Left ventricle myocardium inferior (tissue), 1 donor: ENCODE measurements at places on chromosomes 13 and 19. TPM values are rescaled to one million over a fixed set of nuclear protein-coding genes. Genes with fewer than 3 reads are reported as not detected.

TGDS gene
- total RNA-seq, result 3.7 TPM

DNA sequence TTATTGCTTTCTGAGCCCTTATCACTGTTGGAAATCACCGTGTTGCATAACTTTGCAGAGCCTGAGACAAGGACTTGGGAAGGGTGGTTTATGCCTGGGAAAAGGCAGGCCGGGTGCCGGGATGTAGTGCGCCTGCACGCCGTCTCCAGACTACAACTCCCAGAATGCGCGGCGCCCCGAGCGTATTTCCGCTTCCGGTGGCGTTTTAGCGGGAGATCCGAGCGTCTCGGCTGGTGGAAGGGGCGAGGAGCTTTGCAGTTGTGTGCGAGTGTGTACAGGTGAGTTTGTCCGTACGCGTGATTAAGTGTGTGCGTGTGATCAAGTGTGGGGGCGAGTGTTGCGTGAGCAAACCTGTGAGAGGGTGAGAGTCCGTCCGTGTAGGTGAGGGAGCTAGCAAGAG is 75.4 kb downstream of the PEG3 start:
- H3K27me3 ChIP-seq, result no peaks in the 10 kb centered on the region
- no peak overlapping the region for H3K27ac ChIP-seq
- no peaks in the 10 kb centered on the region for H3K36me3 ChIP-seq
- DNase-seq, result peak; percentile 74
- peaks cover 7% of the 10 kb centered on the region for H3K4me1 ChIP-seq

- no peak overlapping the region for H3K27ac ChIP-seq
- H3K36me3 ChIP-seq, result no peaks in the 10 kb centered on the region
- peaks cover 6% of the 10 kb centered on the region for H3K27me3 ChIP-seq
- no peak for DNase-seq
- H3K4me1 ChIP-seq, result no peaks in the 10 kb centered on the region
- H3K4me3 ChIP-seq, result no peak overlapping the region
These were observed 82.5 kb downstream of the AKAP11 start for GRCh38 chr13:42354241-42355091.

DNA sequence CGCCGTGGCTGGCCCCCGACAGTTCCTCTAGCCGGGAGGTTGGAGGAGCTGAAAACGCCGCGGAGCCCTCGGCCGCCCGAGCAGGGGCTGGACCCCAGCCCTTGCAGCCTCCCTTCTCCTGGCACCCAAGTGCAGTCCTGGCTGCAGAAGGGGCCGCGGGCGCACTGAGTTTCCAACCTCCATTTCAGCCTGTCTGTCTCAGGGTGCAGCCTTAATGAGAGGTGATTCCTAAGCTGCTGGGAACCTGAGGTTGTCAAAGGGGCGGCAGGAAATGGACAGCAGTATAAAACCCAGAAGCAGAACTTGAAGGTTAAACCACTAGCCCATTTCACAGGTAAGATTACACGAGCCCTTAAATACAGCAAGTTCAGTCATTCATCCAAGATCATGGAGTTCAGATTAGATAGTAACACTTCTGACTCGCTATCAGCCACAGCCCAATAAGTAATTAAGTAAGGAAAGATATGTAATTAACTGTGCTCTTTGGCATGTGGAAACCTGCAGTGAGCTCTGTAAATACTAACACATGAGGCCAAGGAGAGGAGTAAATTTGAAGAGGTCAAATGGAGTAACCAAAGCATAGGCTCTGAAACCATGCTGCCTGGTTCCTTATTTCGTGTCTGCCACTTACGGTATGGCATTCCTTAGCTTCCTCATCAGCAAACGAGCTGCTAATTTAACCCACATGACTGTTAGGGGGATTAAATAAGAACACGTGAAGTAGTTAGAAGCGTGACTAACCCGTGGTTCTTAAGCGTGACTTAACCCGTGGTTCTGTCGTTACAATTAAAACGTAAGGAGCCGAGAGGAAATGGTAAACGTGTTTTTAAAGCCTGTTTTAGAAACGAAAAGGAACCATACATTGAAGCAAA is 686 bp downstream of the SETDB2 start:
- peak overlapping the region; percentile 83 for H3K4me3 ChIP-seq
- H3K27me3 ChIP-seq, result no peaks in the 10 kb centered on the region
- peak overlapping the region; percentile 96 for H3K27ac ChIP-seq

GRCh38 chr19:23095418-23095817 is 21.4 kb upstream of the ZNF730 start:
- no peaks in the 10 kb centered on the region for H3K4me1 ChIP-seq
- no peak overlapping the region for H3K27ac ChIP-seq
- DNase-seq, result no peak
- no peaks in the 10 kb centered on the region for H3K36me3 ChIP-seq
- H3K4me3 ChIP-seq, result no peak overlapping the region

GRCh38 chr13:41956272-41956671 is 4.6 kb downstream of the VWA8 start:
- no peaks in the 10 kb centered on the region for H3K36me3 ChIP-seq
- no peak for DNase-seq
- H3K4me1 ChIP-seq, result peaks cover 78% of the 10 kb centered on the region
- H3K27me3 ChIP-seq, result no peaks in the 10 kb centered on the region
- H3K4me3 ChIP-seq, result no peak overlapping the region
- H3K27ac ChIP-seq, result no peak overlapping the region

DNA sequence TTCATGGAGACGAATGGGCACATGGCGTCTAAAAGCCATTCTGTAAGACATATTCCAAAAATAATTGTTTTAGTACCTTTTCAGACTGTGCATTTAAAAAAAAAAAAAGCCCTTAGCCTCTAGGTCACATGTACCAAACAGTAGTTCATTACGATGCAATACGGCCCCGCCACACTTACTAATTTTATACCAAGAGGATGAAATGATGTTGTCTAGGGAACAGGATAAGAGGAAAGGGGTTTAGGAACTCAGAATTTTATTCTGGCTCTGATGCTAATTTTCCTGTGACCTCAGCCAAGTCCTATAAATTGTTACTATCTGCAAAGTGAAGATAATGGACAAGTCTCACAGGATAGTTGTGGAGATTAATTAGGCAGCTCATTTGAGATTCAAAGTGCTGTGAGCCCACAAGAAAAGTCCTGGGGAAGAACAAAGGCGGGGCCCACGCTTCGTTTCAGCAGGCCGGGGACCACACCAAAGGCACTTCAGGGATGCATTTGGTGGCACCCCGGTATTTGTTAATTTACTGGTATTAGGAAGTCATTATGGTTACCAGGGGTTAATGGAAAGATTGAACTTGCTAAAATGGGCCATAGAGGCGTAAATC is 511.1 kb downstream of the IRS2 start:
- H3K4me3 ChIP-seq, result no peak overlapping the region
- no peak for DNase-seq
- H3K27me3 ChIP-seq, result no peaks in the 10 kb centered on the region
- no peak overlapping the region for H3K27ac ChIP-seq
- peaks cover 10% of the 10 kb centered on the region for H3K4me1 ChIP-seq

ENOX1 gene
- 0.60 TPM for total RNA-seq

DNA sequence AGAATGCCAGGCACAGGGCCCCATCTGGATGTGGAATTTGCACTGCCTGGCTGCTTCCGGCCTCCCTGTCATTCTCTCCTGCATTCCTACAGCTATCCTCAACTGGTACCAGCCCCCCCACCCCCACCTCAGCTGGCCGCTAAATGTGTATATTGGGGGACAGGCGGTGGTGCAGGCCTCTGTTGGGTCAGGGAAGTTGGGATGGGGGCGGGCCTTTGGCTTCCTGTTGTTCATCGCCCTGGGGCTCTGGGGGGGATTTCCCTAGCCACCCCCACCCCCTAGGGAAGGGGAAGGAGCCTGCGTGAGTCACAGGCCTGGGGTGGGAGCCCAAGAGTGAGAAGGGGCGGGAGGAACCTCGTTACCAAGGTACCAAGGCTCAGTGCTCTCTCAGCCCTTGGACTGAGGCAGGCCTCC is 10.6 kb downstream of the POU2F2 start:
- H3K27me3 ChIP-seq, result peaks cover 44% of the 10 kb centered on the region
- H3K27ac ChIP-seq, result no peak overlapping the region
- H3K4me3 ChIP-seq, result no peak overlapping the region
- DNase-seq, result peak; percentile 53
- no peaks in the 10 kb centered on the region for H3K4me1 ChIP-seq
- H3K36me3 ChIP-seq, result no peaks in the 10 kb centered on the region

DNA sequence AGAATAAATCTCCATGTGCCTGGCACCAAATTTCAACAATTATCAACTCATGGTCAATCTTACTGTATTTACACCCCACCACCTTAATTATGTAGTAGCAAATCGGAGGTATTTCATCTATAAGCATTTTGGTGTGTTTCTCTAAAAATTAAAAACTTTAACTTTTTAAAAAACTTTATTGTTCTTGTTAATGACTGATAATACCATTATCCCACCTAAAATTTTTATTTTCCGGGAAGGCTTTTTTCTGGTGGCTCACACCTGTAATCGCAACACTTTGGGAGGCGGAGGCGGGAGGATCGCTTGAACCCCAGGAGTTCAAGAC is 453 bp upstream of the PDCD2L start:
- peak overlapping the region; percentile 60 for H3K27ac ChIP-seq
- H3K4me3 ChIP-seq, result peak overlapping the region; percentile 98
- peaks cover 26% of the 10 kb centered on the region for H3K36me3 ChIP-seq
- H3K4me1 ChIP-seq, result peaks cover 16% of the 10 kb centered on the region

GRCh38 chr19:37468961-37469777 is at the start of gene ZNF570:
TSS of gene ZNF570 (plus strand) at chr19:37469356. CDS start at chr19:37470355, 999 bp downstream.
- peak within 1 kb of the TSS; percentile 89 for H3K4me3 ChIP-seq
- DNase-seq, result peak; percentile 91
- peaks cover 40% of the 10 kb centered on the region for H3K36me3 ChIP-seq
- peak within 1 kb of the TSS; percentile 98 for H3K27ac ChIP-seq
- H3K27me3 ChIP-seq, result no peaks in the 10 kb centered on the region

DNA sequence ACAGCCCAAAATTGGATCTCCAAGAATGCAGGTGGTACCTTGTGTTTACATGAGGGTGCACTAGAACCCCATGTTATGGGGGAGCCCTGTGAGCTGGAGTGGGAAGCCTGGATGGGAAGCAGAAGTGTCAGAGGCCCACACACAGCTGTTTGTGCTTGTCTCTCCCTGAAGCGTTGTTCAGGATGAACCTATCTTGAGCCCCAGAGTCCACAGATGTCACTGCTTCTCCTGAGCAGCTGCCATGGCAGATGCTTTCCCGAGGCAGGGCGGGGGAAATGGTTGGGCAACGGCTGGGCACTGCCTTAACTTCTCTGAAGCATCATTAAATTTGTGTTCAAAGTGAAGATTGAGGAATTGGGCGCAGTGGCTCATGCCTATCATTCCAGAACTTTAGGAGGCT is 17.1 kb upstream of the CHST8 start:
- DNase-seq, result no peak
- peaks cover 50% of the 10 kb centered on the region for H3K27me3 ChIP-seq
- H3K4me1 ChIP-seq, result no peaks in the 10 kb centered on the region
- no peak overlapping the region for H3K27ac ChIP-seq
- no peaks in the 10 kb centered on the region for H3K36me3 ChIP-seq

DNA sequence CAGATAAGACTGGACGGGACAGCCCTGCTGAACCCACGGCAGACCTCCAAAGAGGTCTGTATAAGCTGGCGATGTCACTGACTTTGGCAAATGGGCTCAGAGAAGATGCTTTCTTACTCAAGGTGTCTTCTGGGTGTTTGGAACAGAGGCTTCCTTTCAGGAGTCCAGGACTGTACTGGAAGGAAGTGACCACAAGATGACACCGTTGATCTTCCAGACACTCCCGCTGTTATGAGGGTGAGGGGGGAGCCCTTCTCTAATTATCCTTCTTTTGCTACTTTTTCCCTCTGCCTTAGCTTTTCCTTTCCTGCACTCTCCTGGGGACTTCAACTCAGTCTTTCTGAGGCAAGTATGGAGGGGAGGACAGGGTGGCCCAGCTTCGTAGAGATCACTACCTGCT is 65.2 kb upstream of the ZNF599 start:
- no peaks in the 10 kb centered on the region for H3K27me3 ChIP-seq
- H3K27ac ChIP-seq, result peak overlapping the region; percentile 80
- H3K4me3 ChIP-seq, result peak overlapping the region; percentile 53

DNA sequence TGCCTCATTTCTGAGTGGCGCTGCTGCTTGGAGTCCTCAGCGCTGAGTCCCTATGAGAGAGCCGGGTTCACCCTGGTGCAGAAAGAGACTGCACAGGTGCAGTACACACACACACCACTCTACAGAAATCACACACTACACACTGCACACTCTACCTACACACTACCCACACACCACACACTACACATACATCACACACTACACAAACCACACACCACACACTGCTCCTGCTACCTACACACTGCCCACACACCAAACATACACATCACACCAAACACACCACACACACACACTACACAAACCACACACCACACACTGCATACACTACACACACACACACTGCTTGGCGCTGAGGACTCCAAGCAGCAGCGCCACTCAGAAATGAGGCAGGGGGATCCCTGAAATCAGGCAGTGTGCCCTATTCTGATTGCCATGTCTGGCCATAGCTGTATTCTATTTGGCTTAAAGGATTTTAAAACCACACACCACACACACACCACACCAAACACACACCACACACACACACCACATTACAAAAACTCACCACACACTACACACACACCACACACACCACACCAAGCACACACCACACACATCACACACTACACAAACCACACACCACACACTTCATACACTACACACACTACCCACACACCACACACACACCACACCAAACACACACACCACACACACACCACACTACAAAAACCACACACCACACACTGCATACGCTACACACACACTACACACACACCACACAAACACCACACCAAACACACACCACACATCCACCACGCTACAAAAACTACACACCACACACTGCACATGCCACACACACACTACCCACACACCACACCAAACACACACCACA is 4.9 kb downstream of the MAG start:
- no peaks in the 10 kb centered on the region for H3K4me1 ChIP-seq
- H3K27ac ChIP-seq, result no peak overlapping the region
- H3K36me3 ChIP-seq, result no peaks in the 10 kb centered on the region
- H3K4me3 ChIP-seq, result no peak overlapping the region

GRCh38 chr13:37460166-37460565 is 138.4 kb downstream of the POSTN start:
- H3K4me3 ChIP-seq, result no peak overlapping the region
- no peak for DNase-seq
- no peaks in the 10 kb centered on the region for H3K36me3 ChIP-seq
- no peaks in the 10 kb centered on the region for H3K4me1 ChIP-seq

RGS9BP gene
- 8.6 TPM for total RNA-seq

DNA sequence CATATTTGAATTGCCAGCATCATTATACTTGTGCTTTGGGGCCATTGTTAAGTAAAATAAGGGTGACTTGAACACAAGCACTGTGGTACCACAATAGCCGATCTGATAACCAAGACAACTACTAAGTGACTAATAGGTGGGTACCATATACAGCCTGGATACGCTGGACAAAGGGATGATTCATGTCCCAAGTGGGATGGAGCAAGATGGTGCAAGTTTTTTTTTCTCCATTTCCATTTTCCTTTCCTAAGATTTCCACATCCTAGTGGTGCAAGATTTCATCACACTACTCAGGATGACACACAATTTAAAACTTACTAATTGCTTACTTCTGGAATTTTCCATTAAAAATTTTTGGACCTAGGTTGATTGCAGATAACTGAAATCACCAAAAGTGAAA is 15.1 kb downstream of the BRCA2 start:
- no peak overlapping the region for H3K27ac ChIP-seq
- no peak for DNase-seq
- H3K27me3 ChIP-seq, result no peaks in the 10 kb centered on the region

GRCh38 chr13:73861136-73861535 is 273.1 kb downstream of the KLF12 start:
- H3K36me3 ChIP-seq, result no peaks in the 10 kb centered on the region
- H3K27ac ChIP-seq, result no peak overlapping the region
- no peaks in the 10 kb centered on the region for H3K4me1 ChIP-seq
- no peaks in the 10 kb centered on the region for H3K27me3 ChIP-seq
- no peak overlapping the region for H3K4me3 ChIP-seq
